ENCODE measurements at places on chromosomes 4 and X. TPM values are rescaled to one million over a fixed set of nuclear protein-coding genes. Genes with fewer than 3 reads are reported as not detected.

SLC9B1 gene
- 0.51 TPM for total RNA-seq

ABCG2 gene
- total RNA-seq: 9.6 TPM

ADAM29 gene
- not detected for total RNA-seq

TMPRSS11A gene
- not detected for total RNA-seq

TRPC5OS gene
- not detected for total RNA-seq

TMEM31 gene
- total RNA-seq: not detected

TMSB15B gene
- 0.08 TPM for total RNA-seq

WDR45 gene
- total RNA-seq: 28.0 TPM

FRG1 gene
- total RNA-seq: 11.5 TPM

GIMD1 gene
- total RNA-seq: not detected

CFAP47 gene
- under 0.01 TPM for total RNA-seq

MID2 gene
- total RNA-seq: 3.7 TPM

METTL14 gene
- 12.5 TPM for total RNA-seq

S100G gene
- total RNA-seq: not detected

GPRASP1 gene
- 3.2 TPM for total RNA-seq

ADGRG2 gene
- total RNA-seq: 0.08 TPM

XPNPEP2 gene
- 0.19 TPM for total RNA-seq

- DNase-seq: no peak
These were observed 257.1 kb downstream of the BCOR start for GRCh38 chrX:39840581-39841093.

DNA sequence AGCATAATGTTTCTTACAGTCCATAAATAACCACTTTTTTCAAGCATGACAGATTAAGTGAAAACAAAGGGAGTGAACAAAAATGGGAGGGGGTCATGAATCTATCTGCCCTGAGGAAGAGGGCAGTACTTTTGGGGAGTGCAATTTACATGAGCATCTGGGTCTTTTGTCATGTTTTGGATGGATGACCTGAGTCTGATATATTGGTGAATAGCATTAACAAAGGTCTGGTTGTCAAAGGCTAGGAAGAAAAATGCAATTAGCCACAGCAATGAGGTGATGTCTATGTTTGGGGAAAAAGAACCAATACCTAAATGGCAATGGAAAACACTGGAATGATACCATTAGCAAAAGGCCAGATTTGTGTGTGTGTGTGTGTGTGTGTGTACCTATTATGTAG, 15.1 kb upstream of the MAD2L1 start:
- DNase-seq: no peak

GRCh38 chr4:173091362-173091761, 77.2 kb upstream of the GALNT7 start:
- no peak for DNase-seq

GRCh38 chrX:152480269-152481212, 29.4 kb upstream of the GABRA3 start:
- DNase-seq: no peak

DNA sequence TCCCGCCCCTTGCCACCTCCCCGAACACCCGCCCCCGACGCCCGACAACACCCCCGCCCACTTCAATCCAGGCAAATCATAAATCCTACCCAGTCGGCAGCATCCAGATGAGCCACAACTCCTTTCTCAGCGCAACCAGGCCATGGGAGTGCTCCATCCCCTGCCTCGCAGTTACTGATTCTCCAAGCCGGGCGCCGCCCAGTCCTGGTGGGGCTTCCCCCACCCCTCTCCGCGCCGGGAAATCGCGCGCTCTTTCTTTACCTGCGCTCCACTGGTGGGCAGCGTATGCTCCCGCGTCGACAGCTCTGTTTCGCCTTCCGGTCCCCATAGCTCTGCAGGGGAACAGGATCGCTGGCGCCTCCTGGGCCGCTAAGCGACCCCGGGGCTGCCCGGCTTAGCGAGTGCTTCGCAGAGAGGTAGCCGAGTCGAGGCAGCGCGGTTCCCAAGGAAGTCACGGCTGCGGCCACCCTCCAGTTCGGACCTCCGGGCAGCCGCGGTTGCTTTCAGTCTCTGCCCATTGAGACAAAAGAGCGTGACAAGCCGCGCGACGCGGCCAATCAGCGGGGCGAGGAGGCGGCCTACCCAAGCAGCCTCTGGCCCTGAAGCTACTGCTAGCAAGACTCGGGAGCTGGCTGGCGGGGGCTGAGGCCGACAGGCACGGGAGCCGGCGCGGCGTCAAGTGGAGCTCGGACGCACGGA, 43.7 kb upstream of the TMSB15B start:
- DNase-seq: no peak

DNA sequence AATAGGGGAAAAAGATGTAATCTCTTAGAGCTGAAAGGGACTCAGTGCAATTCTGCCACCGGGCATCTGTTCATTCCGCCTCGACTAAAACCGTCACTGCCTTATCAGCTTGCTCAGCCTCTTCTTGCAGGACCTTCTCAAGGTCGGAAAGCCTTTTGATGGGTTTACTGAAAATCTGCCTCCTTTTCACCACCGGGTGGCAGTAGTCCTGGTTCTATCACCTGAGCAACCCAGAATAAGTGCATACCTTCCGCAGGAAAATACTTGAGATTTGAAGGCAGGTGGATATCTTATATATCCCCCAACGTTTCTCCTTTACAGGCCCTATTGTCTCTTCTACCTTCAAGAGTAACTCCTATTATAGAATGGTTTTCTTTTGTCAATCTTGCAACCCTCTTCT, 103.4 kb upstream of the PAK3 start:
- DNase-seq: no peak

DNA sequence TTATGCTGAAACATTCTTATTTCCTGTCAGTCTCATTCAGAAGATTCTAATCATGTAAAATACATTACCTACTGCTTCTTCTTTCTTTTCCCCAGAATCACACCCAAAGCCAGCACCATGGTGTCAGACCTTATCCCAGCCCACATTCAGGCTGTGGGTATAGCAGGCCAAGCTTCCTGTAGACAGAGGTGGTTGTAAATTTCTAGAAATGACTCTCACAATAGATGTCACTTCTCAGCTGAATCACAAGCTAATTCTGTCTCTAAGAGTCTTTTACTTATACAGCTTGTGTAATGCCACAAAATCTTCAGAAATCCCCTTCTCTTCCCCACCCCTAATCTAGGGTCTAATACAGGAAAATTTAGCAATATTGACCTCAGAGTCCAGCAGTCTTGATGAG, 239.6 kb downstream of the PARM1 start:
- DNase-seq: no peak

DNA sequence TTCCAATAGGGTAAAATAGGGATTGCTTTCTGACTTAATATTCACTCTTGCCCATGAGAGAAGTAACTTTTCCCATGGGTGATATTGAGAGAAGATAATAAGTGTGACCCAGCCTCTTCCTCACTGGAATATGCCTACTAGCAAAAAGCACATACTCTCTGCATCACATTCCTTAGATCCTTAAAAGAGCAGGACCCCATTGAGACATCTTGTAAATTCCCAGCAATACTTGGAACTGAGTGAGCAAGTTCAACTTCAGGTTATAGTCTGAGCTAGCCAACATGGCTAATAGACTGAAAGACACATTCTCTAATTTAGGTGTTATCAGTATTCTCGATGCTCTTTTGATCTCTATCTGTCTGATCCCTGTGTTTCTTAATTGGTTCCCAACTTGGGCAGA, 1372.3 kb downstream of the STIM2 start:
- DNase-seq: no peak

DNA sequence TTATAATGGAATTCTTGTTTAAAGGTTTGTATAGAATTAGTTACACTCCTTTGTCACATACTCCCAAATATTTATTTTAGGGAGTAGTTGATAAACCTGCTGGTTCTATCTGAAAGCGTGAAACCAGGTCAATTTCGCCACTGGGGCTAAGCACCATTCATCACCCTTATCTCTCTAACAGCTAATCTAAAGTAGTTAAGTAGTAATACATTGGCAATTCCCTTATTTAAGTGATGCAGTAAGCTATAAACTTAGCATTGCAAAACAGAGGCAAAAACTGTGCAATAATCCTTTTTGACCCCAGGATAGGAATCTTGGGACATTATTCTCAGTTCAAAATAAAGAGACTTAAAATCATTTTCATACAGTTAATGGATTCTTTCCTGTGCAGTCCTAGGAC, 33.7 kb upstream of the PTPN13 start:
- no peak for DNase-seq

- no peak for DNase-seq
These were observed 7.9 kb downstream of the SLC10A6 start for GRCh38 chr4:86841309-86841708.

GRCh38 chrX:47361538-47362511, 8.6 kb upstream of the ZNF157 start:
- DNase-seq: peak; percentile 48

GRCh38 chrX:12958059-12958458, 16.9 kb upstream of the TMSB4X start:
- DNase-seq: no peak

DNA sequence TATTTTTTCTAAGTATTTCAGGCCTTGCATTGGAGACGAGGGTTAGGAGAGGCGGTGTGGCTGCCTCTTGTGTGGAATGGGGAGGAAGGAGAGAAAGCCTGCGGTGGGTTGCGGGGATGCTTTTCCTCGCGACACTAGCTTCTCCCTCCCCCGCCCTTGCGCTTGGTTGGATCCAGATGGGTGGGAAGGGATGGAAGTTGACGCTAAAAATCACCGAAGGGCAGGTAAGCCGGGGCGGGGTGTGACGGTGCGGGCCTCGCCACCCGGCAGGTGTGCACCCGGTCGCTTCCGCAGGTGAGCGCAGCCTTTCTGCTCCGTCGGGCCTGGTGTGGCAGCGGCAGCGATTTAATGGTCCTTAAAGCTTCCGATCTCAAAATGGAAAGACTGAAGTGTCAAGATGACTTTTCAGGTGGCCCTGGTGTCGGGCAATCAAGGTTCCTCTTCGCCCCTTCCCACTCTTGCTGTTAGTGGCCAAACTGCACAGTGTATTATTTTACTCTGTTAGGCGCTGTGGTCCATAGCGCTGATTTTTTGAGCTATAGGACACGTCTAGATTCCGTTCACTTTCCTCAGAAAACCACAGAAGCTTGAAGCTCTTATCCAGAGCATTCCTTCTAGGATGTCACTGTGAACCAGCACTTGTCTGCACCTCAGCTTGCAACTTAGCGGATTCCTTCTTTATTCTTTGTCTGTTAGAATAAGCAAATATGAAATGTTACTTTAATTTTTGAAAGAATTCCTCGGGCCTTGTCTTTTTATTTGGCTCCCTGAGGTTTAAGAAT, 765 bp downstream of the ENOPH1 start:
- peak; percentile 37 for DNase-seq

DNA sequence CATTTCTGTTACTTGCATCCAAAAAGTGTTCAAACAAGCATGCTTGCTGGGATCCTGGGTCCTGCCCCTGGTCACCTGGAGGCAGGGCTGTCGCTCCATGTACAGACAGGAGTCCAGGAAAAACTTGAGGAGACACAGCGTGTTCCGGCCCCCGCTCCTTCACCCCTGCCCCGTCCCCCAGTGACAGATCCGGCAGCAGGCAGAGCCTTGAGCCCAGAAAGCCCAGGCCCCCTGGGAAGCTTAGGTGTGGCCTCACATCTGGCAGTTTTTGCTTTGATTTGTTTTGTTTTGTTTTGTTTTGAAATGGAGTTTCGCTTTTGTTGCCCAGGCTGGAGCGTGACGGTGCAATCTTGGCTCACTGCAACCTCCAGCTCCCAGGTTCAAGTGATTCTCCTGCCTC, 67.0 kb downstream of the TRMT44 start:
- DNase-seq: no peak

- no peak for DNase-seq
These were observed 880.2 kb downstream of the RAPGEF2 start for GRCh38 chr4:159983082-159983481.

GRCh38 chr4:156971676-156972378, at the start of gene PDGFC:
Gene PDGFC, minus strand, starts transcription at chr4:156971799. Its CDS starts 896 bp downstream, at chr4:156970903.
- peak; percentile 79 for DNase-seq

DNA sequence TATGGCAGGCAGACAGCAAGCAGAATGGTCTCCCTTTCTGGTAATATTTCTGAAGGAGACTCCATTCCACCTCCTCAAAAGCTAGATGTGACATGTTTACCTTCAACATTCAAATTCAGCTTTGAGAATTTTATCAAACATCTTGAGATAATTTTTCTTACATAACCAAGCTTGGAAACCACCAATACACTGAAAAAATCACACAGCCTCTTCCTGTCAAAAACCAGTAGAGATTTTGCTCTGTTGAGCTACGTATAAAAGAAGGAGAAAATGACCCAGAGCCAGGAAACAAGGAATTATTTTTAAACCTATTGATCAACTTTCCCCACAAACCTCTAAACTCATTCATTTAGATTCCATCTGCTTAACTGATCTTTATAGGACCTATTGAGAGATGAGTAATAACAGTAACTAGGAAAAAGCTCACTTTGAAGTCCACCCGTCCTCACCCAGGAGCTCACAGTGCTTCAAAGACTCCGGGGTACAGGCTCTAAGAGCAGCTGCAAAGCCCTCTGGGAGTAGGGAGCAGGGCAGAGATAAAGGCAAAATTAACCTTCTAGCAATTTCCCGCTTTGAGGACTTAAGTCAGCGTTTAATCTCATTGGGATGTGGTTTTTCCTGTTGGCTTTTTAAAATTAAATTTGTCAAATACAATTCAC, 318.2 kb upstream of the RASGEF1B start:
- no peak for DNase-seq

GRCh38 chrX:131764216-131764615, 220.3 kb downstream of the OR13H1 start:
- DNase-seq: no peak

DNA sequence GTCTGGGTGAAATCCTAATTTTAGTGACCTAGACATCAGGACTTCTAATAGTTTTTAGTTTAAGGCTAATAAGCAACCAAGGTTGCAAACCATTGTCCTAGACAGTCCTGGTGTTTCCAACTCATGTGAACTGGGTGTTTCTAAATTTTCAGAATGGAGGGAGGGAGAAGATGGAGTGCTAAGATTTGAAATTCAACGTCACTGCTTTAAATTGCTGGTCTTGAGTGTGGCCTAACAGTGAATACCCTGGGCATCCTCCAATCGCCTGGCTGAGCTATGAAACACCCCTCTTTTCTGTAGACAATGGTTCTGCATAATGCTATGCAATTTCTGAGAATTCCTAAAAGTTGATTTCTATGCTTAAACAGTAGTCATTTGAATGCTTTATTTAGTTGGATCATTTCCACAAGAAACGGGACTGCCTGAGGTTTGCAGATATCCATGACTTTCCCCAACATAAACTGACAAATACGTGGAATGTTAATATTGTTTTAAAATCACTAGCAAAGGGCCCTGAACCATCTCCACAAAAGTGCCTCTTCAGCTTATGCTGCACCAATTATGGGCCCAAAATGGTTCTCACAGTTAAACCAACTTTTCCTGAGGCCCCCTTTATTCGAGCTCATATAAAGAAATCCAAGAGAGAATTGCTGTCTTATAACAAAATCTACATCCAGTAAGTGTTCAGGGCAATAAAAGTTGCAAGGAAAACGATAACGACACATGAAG, 1.1 kb downstream of the FBXL5 start:
- no peak for DNase-seq

DNA sequence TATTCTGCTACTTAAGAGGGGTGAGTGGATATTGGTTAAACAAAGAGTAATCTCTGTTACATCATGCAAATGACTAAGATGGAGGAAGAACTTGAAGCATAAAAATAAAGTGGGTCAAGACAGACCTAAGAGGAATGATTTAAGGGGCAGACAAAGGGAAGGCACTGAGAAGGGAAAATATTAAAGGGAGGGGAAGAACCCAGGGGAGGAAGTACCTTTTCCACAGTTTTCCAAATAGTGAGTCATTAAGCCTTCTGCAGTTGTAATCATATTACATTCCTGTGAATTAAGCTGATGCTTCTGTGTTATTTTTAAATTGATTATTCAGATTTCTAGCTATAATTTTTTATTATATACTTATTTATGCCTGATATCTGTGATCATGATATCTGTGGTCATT, 253.3 kb downstream of the CENPC start:
- DNase-seq: no peak
